ENCODE measurements at places on chromosomes 1 and 21. TPM values are rescaled to one million over a fixed set of nuclear protein-coding genes. Genes with fewer than 3 reads are reported as not detected.

DNA sequence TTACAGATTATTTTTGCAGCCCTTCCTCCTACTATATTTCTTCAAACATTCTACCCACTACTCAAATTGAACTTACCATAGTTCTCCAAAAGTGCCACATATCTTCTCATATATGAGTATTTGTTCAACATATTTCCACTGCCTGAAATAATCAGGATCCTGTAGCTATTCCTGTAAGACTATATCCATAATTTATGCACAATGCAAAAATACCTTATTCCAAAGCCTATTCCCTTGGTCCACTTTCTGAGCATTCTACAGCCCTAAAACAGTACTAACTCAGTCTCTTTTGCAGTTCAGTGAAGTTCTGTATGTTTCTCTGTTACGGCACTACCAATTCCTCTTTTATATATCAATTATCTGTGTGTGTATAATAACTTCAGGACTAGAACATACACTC, 1283.7 kb upstream of the ADGRL2 start:
- DNase-seq = no peak

DNA sequence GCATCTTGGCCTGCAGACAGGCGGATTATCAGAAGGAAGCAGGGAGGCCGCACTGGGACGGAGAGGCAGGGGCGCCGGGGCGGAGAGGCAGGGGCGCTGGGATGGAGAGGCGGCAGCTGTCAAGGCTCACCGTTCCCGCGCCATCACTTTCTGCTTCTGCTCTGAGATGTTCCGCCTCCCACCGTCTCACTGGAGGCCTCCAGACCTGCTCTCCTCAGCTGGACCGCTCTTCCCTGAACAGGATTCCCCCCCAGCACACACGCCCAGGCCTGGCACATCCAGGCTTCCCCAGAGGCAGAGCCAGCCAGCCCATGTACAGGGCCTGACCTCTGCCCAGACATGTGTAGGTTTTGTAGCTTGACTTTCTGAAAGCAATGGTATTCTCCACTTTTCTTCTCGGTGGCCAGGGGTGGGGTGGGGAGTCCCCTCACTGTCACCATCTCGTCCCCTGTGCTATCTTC, 84.1 kb downstream of the RIPK4 start:
- DNase-seq = no peak

DNA sequence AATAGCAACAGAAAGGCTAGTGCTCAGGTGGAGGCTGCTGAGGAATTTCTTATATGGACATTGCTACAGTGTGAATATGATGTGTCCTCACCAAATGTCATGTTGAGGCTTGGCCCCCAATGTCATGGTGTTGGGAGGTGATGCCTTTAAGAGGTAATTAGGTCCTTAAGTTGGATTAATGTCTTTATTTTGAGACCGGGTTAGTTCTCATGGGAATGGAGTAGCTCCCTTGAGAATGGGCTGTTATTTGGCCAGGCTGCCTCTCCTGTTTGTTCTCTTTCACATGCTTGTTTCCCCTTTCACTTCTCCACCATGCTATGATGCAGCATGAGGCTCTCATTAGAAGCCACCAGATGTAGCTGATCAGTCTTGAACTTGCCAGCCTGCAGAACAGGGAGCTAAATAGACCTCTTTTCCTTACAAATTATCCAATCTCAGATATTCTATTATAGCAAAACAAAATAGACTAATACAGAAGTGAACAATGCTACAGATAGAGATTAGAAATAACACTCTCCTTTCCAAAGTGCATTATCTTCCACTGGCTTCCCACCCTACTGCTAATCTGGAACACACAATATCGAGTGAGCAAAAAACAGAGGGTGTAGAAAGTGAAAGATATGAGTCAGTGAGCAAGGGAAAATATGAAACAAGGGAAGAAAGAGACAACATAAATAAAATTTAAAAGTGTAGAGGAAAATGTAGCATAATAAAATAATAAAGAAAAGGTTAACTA, 160.2 kb downstream of the NTMT2 start:
- DNase-seq = no peak

DNA sequence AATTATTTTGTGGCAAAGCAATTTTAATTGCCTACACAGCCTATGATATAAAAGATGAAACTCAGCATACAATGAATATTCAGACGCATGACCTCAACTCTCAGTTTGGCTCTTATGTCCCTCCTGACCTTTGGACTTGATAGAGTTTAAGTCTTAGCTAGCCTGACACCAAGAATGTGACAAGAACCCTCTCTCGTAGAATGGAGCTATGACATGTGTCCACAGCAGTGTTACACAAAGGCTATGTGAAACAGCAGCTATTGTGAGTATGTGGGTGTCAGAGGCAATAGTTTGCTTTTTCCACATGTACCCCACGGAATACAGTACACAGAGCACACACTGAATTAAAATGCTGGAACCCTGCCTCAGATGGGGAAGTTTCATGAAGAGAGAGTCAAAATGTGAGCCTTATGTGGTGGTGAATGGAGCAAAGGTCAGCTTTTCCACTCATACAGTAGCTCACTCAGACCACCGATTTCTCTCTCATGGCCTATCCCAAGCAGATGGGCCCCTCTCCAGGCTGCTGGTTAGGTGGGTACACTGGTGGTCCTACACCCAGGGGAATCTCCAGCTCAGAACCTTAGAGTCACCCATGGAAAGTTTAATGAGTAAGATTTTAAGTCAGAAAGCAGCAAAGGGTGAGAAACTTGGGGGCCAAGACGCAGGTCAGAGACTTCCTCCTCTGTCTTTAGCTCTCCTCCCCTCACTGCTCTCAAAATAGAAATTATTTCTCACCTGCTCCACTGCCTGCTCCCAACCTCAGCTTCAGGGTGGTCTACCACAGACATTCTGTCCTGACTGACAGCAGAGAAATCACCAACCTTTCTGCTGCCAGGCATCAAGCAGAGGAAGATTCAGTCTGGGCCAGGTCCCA, 10.1 kb upstream of the XCL2 start:
- no peak for DNase-seq

- DNase-seq = no peak
Measured at GRCh38 chr1:24951810-24952412, 21.8 kb upstream of the RUNX3 start.

DNA sequence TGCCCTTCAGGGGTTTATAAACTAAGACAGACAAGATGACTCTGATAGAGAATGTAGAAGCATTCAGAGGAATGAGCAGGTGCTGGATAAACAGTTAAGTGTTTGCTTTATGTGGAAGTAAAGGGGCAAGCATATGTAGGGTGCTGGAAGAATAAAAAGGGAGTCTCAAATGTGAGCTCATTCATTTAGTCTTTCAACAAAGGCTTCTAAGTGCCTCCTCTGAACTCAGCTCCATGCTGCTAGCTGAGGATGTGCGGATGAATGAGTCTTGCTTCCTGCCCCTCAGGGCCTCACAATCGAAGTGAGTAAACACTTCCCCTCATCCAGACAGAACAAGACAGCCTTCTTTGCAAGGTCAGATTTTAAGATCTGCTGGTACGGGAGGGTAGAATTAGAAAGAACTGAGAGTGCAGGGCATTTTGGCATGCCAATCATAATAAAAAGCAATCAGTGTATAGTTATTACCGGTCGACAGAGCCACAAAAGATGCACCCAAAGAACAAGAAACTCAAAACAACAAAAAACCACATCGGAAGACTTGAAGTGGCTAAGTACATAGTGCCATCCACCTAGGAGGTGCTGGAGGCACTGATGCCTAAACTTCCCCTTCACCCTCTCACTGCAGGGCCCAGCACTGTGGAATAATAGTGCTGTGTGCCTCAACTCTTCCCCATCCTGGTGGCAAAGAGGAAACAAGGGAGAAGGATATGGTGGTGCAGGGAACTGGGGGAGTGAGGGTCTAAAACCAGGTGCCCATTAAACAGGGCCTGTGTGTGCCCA, 69.8 kb downstream of the TNR start:
- DNase-seq = no peak

DNA sequence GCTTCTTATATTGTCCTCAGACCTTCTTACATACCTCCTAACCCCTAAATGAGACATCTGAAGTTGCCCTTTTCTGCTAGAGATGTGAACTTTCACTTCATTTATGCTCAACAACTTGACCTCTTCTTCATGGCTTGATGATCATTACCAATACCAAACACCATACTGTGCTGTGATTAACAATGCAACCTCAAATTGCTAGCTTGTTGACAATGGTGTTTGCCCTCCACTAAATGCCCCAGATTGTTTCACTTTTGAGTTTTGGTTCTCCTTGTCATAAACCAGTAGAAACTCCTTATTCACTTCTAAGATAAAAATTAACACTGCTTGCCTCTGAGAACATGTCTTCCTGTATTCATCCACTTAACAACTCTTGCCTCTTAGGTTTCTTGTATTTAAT, 5.6 kb downstream of the JAK1 start:
- no peak for DNase-seq

DNA sequence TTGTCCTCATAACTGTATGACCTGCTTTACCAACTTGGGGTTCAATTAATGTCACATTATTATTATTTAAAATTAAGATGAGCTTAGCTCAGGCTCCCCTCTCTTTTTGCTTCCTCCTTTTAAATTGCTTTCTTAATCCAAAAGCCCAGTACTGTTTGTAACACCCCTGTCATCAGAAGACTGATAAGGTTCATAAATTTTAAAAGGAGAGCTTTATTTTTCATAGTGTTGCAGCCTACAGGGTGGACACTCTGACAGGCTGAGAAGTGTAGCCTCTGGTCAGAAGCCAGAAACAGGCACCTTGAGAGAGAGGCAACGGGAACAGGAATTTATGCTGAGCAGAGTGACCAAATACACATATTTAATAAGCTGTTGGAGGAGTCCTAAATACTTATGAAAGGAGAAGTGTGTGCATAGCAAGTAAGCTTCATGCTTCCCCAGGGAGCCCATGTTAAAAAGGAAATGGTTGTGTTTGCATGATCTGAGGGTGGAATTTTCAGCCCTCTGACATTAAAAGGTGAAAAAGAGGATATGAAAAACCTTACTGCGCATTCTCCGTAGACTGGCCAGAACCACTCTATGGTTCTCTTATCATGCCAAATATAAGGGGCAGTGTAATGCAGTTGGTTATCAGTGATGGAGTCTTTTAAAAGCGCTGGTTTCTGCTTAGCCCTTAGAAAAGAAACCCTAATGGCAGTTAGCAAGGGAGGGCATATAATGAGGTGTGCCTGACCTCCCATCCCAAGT, 30.5 kb upstream of the FGGY start:
- no peak for DNase-seq

- DNase-seq = no peak
Measured at GRCh38 chr1:90074566-90074965, 79.7 kb downstream of the ZNF326 start.

- DNase-seq = no peak
Measured at GRCh38 chr1:216788671-216789070, 65.4 kb upstream of the ESRRG start.

The LYST gene
- total RNA-seq = 3.6 TPM

The HIVEP3 gene
- 0.37 TPM for total RNA-seq

The DCST2 gene
- 0.26 TPM for total RNA-seq

The WNT9A gene
- total RNA-seq = 0.32 TPM

The RAB3B gene
- 11.6 TPM for total RNA-seq

The RIPPLY3 gene
- total RNA-seq = 0.91 TPM

Measured in Caco-2 (cell line).